T-cell (primary cell): ENCODE measurements at places on chromosomes 1 and 21. TPM values are rescaled to one million over a fixed set of nuclear protein-coding genes. Genes with fewer than 3 reads are reported as not detected.

Gene ADAMTSL4
- total RNA-seq, result 0.55 TPM

Gene FCRL2
- 3.4 TPM for total RNA-seq

Gene EXOC8
- 27.8 TPM for total RNA-seq

Gene FMO3
- not detected for total RNA-seq

Gene PTGS2
- 0.23 TPM for total RNA-seq

Gene FBLIM1
- 0.50 TPM for total RNA-seq

Gene ANGPTL3
- total RNA-seq, result not detected

Gene BATF3
- 3.2 TPM for total RNA-seq

Gene CYP4X1
- total RNA-seq, result not detected

Gene MDM4
- 233 TPM for total RNA-seq

Gene UQCRHL
- total RNA-seq, result 1.3 TPM

Gene RNU1-4
- total RNA-seq, result 4,743 TPM

Gene OTUD7B
- total RNA-seq, result 9.7 TPM

Gene CTSE
- not detected for total RNA-seq

Gene SDF4
- total RNA-seq, result 151 TPM

Gene CDC7
- 4.6 TPM for total RNA-seq

Gene SAMSN1
- total RNA-seq, result 64.6 TPM

Gene PEA15
- 22.4 TPM for total RNA-seq

Gene ETV3L
- not detected for total RNA-seq

Gene ADORA3
- not detected for total RNA-seq

Gene S100A9
- 0.98 TPM for total RNA-seq

Gene NMNAT2
- not detected for total RNA-seq

Gene SEMA4A
- total RNA-seq, result 1.5 TPM

Gene TMCO1
- total RNA-seq, result 36.6 TPM

Gene OLFML3
- total RNA-seq, result 0.76 TPM

Gene SF3B4
- 47.6 TPM for total RNA-seq

Gene EPHA2
- 0.23 TPM for total RNA-seq

Gene CRYAA
- not detected for total RNA-seq

Gene KIAA1614
- 0.20 TPM for total RNA-seq

Gene DMBX1
- total RNA-seq, result not detected

Gene TDRD5
- not detected for total RNA-seq

Gene CD1E
- total RNA-seq, result not detected

Gene CCDC185
- total RNA-seq, result not detected

Gene ALPL
- total RNA-seq, result 0.20 TPM

Gene CZIB
- 69.8 TPM for total RNA-seq

Gene AIRE
- not detected for total RNA-seq

Gene TEDDM1
- not detected for total RNA-seq

Gene ZSWIM5
- total RNA-seq, result 1.8 TPM

Gene FAM131C
- total RNA-seq, result not detected

Gene CYP4A11
- total RNA-seq, result 0.23 TPM

Gene TEX38
- total RNA-seq, result not detected
